ENCODE measurements at places on chromosomes 6 and 20.

GRCh38 chr6:132909742-132910141, 95.4 kb downstream of the RPS12 start:
- DNase-seq = no peak

DNA sequence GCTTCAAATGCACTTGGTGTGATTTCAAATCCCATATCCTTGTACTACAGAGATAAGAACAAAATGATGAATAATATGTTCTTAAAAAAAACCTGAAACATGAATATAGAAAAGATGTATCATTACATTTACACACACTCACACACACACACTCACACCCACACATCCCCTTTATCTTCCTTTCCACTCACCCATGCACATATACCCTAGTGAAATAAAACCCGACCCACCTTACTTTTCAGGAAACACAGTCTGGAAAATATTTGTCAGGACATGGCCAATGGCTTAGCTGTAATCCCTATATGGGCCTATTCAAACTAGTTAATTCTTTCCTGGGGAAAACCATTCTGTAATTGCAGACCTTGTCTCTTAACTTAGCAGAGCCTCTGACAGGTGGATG, 60.8 kb upstream of the EDN1 start:
- no peak for DNase-seq

DNA sequence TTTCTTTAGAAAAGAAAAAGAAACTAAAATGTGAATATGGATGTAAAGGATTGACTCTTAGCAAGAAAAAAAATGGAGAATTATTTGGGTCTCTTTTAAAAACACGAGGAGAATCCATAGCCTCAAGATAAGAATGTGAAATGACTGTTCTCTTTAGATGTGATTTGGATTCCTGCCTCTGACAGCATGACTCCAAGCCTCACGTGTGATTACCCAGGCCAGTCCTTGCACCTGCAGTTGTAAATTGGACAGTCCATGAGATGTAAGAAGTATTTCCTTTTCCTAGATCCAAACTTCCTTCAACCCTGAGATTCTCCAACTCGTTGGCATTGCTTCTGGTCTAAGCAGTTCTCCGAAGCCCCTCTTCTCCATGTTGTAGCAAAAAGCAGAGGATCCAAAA, 31.9 kb downstream of the SLC2A12 start:
- DNase-seq = no peak

- peak; percentile 96 for DNase-seq
Measured at GRCh38 chr6:166488076-166488685, 98.3 kb downstream of the RAMACL start.

DNA sequence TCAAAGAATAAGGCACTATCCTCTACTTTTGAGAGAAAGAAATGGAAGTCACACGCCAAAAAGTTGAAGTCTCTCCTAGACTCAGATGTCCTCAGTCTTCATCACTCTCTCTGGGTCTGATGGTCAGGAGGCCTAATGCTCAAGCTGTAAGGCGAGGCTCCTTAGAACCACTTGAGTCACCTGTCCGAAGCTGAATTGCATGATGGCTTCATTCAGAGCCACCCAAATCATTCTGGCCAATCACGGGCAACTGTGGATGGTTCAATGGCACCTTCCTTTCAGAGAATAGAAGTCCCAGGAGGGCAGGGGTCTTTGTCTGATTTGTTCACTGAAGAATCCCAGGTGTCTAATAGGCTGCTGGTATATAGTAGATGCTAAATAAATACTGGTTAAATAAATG, 69.4 kb upstream of the RNF24 start:
- DNase-seq = no peak

DNA sequence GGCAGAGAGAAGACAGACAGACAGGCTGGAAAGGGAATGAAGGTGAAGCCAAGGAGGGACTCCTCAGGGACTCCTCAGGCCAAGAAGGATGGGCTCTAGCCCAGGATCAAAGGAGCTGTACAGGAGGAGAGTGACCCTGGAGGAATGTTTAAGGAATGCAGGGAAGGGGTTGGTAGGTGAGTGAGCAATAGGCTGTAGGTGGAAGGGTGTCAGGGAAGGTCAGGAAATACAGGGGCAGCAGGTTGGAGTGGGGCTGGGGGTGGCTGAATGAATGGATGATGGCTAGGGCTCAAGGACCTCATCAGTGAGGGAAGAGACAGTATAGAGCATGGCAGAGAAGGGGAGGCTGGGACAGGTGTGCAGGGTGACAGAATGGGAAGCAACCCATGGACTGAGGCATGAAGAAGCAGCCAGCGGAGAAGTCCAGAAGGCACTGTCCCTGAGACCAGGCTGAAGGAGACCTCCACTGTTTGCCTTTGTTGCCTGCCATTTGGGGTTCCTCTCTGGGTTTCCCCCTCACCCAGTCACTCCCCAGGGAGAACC, 13.2 kb downstream of the SYNGAP1 start:
- DNase-seq = no peak

DNA sequence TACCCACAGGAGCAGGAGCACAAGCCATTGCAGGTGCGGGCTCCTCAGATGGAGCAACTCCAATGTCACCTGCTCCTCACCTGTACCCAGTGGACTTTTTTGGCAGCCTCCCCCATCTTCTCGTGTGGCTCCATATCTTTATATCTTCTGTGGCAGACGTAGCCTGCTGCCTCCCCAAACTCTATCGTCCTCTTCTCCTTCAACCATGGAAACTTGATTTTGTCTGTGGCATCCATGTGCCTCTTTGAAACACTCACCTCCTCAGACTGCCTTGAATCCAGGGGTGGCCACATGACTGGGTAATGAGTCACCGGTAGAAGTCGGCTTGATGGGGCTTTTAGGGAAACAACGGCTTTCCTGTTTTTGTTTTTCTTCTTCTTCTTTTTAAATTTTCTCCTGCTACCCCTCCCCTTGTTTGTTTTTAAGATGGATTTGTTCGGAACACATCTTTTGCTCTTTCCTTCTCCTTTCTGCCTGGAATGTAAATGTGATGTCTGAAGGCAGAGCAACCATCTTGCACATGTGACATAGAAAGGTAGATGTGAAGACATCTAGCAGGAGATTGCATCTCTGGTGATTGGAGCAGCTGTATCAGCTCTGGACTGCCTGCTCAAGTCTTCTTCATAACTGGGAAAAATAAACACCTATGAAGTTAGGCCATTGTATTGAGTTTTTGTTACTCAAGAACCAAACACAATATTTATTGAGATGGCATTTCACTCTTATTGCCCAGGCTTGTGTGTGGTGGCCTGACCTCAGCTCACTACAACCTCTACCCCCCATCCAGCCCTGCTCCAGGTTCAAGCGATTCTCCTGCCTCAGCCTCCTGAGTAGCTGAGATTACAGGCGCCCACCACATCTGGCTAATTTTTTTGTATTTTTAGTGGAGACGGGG, 69.9 kb upstream of the DDR1 start:
- peak; percentile 64 for DNase-seq

GRCh38 chr6:31204751-31205145, 34.3 kb upstream of the POU5F1 start:
- DNase-seq = no peak

DNA sequence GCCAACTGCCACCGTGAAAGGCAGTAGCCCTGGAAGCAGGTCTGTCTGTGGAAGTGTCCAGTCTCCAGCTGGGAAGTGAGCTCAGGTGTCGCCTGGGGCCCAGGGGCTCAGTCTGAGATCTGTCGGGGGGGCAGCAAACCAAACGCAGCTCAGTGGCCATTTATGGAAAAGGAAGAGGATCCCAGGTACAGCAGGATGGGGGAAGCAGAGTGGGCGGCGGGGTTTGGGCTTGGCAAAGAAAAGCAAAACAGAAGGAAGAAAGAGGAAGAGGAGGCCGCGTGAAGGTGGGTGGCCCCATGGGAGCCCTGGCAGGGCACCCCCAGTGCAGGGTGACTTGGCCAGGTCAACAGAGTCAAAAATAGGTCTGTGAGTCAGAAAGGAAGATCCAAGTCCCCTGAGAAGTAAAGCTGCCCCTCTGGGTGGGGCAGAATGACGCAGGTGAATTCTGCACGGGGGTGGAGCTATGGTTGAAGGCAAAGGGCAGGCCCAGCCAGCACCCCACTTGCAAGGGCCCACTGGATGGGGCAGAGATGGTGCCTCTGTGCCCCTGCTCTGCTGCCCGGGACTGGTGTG, 5.3 kb downstream of the PXDC1 start:
- DNase-seq = no peak

- DNase-seq = no peak
Measured at GRCh38 chr6:21710216-21710615, 116.7 kb downstream of the SOX4 start.

DNA sequence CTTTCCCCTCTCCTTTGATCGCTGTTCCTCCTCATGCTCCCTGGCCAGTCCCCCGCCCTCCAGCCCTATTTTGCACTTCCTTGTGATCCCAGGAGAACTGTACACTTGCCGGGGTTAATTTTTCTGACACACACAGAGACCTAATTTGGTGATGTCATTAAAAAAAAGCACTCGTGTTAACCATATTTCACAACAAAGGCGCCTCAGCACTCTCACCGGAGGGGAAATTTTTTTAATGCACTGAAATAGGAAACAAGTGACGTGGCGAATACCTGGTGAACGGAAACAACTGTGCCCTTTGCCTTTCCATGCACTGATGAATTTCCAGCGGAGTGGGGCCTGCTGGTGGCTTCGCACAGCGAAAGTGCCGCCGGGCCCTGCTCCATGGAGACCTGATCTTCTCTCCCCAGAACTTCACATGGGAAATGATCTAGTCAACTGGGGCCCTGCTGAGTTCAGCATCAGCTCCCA, 53.9 kb upstream of the TAGAP start:
- DNase-seq = no peak

- DNase-seq = no peak
Measured at GRCh38 chr6:143128681-143129015, 68.0 kb downstream of the AIG1 start.

GRCh38 chr6:69487688-69488087, 309.1 kb downstream of the LMBRD1 start:
- no peak for DNase-seq

DNA sequence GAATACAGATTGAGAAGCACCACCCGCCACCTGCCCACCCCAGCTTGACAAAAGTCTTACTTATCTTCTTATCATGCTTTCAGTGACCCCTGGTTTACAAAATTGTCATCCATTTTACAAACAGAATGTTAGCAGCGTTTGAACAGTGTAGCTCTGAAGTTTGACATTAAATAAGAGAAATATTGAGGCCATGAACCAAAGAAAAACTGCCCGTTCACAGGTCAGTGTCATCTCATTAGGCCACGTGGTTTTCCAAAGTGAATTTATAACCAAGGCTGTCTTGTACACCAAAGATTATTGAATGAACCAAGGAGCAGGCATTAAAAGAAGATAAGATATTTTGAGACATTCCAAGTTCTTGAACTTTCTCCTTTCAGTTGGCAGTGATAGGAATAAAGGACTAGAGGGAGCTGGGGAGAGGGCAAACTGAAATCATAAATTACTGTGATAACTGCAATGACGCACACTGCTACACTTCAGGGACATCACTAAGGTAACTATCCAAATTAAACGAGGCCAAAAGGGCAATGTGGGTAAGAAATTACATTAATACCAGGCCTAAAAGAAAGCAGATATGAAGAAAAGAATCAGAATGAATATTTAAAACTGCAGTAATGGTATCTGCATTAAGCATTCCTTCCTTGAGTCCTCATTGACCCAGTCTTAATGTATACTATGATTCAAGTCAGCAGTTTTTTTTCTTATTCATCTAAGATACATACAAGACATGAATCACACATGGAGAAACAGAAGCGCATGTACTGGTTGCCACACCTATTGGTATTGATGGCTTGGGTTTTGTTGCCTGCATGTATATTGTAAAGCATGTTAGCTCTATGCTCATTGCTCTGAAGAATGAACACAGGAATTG, 159.8 kb upstream of the ARG1 start:
- DNase-seq = no peak

GRCh38 chr20:36467076-36467999, 74.0 kb upstream of the MYL9 start:
- no peak for DNase-seq

GRCh38 chr20:47774131-47774777, 11.0 kb downstream of the SULF2 start:
- no peak for DNase-seq

GRCh38 chr6:56890066-56890465, 64.8 kb upstream of the BEND6 start:
- DNase-seq = no peak

DNA sequence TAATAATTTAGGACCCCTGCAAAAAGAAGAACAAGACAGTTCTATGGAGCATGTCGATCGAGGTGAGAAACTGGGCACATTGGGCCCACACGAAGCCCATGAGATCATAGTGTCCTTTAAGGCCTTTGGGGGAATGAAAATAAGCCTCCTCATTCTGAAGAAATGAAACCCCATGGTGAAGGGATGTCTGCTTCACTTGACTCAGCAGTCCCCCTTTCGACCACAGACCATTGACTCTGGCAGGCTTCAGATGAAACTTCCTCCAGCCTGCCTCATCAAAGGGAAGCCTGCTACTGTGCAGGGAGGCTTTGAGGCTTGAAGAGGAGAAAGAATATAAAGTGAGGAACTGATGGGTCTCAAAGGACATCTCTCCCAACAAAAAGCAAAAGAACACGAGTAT, 144.2 kb upstream of the FBXL4 start:
- no peak for DNase-seq

DNA sequence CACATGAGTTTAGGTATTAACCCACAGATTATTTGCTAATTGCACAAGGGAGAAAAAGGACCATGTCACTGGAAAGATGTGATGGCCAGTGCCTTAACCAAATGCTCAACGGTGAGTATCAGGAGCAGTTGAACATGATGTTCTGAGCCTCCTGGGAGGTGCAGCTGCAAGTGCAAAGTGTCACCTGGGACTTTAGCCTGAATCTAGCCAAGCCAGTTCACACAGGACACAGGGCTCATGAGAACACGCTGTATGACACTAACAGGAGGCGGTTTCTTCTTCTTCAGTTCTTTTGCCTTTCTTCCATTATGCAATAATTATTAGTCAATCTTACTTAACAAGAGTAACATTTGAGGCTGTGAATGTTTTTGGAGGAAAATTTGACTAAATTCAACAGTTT, 225.3 kb downstream of the THBS2 start:
- no peak for DNase-seq

DNA sequence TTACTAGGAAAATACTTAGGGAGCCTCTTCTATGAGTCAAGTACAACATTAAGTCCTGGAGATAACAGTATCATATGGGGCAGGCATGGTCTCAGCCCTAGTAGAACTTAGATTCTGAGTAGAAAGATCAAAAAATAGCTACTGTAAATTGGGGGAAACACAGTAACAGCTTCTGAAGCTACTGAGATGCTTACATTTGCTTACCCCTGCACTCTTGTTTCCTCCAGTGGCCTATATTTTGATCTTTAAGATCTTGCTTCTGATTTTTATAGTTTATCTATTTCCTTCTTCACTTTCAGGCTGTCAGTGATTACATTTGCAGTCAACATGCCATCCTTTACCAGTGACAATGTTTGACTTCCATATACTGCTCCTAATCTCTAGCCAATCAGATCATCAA, 35.3 kb downstream of the HIVEP2 start:
- no peak for DNase-seq

DNA sequence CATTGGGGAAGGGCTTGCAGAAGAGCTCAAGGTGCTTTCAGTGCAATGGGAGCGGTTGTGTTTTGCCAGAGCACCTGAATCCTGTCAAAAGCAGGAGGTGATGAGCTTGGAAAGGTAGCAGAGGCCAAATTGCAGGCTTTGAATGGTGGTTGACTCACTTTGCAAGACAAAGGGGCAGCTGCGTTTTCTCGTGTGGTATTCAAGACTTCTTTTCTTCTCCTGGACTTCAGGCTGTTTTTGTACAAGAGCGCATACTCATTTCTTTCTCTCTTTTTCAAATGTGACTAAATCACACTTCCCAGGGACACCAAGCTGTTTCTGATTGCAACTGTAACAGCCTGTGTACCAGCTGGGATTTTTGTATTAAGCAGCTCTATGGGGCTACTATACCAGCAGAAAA, 32.3 kb downstream of the GHRH start:
- DNase-seq = no peak
